ENCODE measurements at places on chromosomes 2 and 18.

DNA sequence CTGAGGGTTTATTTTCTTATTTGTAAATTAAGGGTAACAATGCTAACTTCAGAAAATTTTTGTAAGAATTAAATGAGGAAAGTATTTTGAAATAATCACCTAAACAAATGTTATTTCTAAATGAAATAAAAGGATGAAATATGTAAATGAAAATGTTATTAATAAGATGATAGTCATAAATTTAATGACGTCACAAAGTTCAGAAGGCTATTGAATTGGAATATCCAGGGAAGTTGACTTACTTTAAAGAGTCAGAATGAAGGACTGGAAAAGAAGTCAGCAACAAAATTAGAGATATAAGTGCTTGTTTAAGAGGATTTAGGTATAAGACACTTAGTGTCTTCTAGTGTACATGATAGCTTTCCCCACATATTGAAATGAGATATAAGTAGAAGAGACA lies 732.6 kb upstream of the CDH7 start:
- no peak for DNase-seq

DNA sequence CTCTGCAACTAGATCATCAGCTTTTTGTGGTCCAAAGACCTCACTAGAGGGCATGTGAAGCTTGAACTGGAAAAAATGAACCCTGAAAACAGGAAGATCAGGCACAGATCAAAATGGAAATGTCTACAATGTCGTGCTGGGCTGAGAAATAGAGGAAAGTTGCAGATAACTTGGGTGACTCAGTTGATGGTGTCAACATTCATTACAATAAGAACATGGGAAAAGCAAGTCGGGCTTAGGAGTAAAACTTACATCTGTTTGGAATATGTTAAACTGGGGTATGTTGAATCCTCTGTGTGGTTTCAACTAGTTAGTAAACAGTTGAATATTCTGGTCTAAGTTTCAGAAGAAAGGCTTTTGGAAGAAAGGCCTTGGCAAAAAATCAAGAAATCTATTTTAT lies 940.4 kb downstream of the ERBB4 start:
- DNase-seq: no peak

- no peak for DNase-seq
Observed at GRCh38 chr2:28134857-28135256, 244.3 kb downstream of the BABAM2 start.

- no peak for DNase-seq
Observed at GRCh38 chr2:134324430-134324829, 70.6 kb downstream of the MGAT5 start.

DNA sequence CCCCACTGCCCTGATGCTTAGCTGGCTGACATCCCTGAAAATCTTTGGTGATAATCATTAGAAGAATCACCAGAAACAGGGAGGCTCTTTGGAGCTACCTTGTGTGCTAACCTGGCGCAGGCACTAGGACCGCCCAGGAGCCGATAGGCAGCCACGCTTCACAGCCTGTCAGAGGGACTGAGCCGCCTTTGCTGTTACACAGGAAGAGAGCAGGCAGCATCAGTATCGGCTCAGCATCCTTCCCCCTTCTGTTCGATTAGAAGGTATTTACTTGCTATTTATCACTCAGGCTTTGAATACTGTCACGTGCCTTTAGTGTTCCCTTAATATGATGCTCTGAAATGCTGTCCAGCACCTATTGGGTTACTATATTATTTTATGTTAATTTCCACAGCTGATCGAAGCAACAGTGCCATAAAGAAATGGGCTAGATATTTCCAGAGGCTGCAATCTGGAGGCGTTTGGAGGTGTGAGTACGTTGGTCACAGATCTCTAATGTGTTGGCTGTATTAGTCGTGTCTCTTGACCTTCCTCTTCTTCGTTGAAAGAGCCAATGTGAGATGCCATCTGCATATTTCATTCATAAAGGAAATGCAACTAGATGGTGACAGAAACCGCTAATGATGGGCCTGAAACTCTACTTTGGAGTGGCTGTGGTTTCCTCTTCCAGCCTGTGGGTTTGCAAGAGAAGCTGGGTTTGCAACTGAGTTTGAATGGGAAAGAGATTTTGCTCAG lies 110.4 kb upstream of the RAB27B start:
- DNase-seq: peak; percentile 47

GRCh38 chr2:50791271-50791670 lies 240.7 kb downstream of the NRXN1 start:
- no peak for DNase-seq

DNA sequence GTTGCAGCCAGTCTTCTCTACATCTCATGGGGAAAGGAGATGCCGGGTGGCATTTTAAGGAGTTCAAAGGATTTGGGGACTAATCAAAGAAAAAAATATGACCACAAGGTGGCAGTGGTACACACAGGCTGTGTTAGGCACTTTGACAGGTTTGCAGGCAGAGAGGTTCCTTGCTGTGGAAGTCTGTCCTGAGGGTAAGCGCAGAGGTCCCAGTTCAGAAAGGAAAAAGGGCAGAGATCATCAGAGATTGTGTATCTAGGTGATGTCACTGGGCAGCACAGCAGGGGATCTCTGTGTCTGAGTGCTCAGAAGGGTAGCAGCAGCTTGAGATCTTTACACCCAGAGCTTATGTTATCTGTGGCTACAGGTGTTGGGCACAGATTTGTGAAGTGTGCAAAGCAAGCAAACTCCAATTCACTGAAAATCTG lies 231.4 kb downstream of the LRRTM1 start:
- DNase-seq: peak; percentile 21

DNA sequence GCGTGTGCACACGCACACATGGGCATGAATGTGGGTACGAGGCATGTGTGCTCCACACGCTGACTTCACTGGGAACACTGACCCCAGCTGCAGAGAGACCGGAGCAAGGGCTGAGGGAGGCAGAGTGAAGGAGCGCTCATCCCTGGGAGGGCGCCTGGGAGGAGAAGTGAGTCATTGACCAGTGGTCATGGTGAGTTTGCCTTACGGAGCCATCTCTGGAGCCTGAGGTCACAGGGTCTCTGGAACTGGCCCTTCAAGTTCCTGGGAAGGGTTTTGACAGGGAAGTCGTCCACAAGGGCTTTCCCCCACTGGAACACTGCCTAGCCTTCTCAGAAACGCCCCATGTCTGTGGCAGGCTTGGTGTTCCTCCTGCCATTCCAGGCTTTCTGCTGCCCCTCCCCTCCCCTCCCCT lies 14.3 kb upstream of the TMEM185B start:
- no peak for DNase-seq

GRCh38 chr2:33482518-33482917 lies 6.1 kb downstream of the RASGRP3 start:
- no peak for DNase-seq

GRCh38 chr18:74453016-74453566 lies 4.0 kb downstream of the DIPK1C start:
- DNase-seq: no peak
